IPS-NIHi11 (cell line): ENCODE measurements at places on chromosomes 6 and 20.

GRCh38 chr20:48623176-48623905, 204.5 kb downstream of the PREX1 start:
- no peak for DNase-seq

DNA sequence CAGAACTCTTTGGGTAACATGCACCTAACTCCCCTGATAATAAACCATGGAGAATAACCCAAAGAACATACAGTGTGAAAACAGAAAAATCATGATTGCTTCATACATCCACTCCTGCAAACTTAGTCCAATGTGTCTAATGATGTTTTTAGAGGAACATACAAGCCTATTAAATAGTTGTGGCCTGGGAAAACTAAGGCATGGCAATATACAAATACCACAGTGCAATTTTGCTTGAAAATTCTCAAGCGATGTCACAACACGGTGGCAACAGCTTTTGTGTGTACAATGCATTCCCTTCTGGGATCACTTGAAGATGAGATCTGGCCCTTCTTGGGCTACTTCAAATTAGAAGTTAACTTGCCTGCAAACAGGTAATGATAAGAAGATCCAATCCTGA, 16.7 kb downstream of the MAP3K5 start:
- DNase-seq: no peak

DNA sequence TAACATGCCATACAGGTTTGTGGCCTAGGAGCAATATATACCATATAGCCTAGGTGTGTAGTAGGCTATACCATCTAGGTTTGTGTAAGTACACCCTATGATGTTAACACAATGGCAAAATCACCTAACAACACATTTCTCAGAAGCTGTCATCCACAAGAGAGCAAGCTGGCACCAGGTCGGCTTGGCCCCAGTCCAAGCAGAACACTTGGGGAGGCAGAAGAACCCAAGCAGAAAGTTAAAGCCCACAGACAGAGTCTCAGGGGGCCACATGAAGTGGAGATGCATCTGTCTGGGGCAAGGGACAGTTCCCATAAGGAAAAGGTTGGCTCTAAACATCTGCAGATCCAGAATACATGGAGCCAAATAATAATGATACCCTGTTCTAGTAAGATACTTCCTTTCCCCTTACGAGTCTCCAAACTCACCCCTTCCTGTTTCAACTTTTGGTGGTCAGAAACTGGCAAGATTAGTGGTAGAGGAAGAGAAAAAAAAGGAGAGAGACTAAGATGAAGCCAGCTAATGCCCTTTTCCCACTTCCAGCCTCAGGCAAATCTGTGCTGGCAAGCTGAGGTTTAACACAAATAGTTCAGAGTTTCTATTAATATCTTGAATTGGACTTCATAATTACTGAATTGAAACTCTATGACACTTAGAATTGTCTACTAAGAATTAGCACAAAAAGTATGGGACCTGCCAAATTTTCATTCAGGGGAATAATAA, 29.5 kb downstream of the TCF21 start:
- no peak for DNase-seq

GRCh38 chr20:47062226-47062890, 167.7 kb downstream of the EYA2 start:
- no peak for DNase-seq

GRCh38 chr6:7761051-7761450, 35.2 kb downstream of the BMP6 start:
- no peak for DNase-seq
